ENCODE measurements at places on chromosomes 4 and X.

DNA sequence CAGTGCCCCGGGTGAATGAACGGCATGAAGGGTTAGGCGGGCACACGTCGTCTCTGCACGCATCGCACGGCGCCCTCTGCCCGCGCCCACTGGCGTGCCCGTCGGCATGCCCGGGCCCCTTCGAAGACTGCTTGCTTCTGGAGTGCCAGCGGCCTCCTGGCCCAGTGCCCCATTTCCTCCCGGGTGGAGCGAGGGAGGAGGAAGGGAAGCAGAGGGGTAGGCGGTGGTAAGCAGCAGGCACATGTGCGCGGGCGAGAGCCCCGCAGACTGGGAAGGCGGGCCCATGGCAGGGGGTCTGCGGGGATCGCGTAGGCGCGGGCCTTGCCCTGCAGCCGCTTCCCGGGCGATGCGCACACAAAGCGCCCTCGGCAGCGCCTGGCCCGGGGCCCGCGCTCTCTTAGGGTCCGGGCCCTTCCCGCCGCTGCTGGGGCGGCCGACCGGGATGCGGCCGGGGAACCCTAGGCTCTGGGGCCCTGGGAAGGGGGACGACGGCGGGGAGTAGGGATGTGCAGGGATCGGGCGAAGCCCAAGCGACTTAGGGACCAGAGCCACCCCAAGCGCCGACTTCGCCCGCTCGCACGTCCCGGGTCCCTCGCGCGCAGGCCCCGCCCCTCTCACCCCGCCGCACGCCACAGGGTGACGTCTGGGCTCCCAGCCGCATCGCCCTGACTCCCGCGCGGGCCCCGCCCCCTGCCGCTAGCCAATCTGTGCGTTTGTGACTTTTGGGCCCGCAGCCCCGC is 866 bp upstream of the EMD start:
- DNase-seq: peak; percentile 74

DNA sequence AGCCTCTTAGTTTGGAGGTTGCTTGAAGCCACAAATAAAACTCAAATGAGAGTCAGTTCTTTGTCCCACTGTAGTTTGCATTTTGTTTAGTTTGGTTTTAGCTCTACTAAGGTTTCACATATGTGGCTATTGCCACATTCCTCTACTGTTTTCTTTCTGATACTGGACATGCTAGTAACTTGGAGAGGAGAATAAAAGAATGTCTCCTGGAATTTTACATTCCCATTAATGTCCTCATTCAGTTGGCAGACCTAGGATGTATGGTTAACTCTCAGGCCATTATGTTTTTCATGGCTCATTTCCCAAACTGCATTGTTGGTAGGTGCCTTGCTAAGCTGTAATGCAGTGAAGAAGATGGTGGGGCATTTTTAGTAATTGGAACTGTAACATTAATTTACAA is 29.9 kb downstream of the UPRT start:
- no peak for DNase-seq

DNA sequence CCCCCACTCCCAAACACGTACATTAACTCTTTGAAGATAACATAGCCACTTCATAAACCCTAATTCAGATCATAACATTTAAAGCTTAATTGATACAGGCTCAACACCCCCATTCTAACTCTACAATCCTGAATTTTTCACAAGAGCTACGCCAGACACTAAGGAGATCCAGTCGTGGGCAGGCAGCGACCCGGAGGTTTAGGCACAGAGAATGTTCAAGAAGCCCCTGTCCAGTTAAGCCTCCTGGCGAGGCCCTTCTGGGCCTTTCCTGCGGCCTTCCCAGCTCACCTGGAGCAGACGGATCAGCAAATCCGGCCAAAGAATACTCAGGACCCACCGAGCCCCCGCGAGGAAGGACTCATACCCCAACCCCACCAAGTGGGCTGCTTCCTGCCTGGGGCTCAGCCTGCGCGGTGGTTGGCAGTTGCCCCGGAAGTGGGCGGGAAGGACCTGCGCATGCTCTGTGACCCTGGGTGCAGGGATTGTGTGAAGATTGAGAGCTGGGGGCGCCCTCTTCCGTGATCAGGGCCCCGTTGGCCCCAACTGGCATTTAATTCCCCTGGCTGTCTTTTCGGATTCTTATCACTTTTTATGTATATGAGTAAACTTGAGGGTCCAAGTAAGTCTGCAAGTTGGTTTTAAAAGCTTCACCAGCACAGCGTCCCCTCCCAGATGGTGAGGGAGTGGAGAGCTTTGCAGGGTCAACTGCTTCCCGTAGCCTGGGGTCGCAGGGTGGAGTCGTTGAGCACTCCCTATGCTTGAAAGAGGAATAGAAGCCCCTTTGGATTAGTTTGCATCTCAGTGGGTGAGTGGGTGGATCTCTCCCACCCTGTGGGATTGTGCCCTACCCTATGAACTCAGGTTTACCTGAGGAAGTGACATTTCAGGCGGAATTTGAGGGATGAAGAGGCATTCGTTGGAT is at the start of gene TRIM61:
TRIM61 (minus strand) TSS at position 415 of the 922 bp plus-strand sequence. CDS start 7,655 bp downstream, outside the sequence.
- peak; percentile 23 for DNase-seq

DNA sequence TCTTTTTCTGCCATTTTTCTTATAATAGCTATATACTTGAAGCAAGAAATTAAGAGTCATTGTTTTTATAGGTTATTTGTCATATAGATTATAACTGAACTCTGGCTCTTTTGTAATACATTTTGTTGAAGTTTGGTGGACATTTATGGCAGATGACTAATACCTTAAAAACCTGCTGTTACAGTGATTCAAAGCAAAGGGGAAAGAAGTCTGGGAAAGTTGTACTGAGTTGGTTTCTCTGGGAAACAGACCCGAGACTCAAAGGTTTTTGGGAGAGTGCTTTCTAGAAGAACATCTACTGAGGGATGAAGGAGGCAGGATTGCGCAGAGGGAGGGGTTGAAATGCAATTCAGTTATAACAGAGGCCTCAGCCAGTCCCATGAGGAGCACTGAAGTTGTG is 35.9 kb downstream of the NAP1L5 start:
- DNase-seq: no peak

DNA sequence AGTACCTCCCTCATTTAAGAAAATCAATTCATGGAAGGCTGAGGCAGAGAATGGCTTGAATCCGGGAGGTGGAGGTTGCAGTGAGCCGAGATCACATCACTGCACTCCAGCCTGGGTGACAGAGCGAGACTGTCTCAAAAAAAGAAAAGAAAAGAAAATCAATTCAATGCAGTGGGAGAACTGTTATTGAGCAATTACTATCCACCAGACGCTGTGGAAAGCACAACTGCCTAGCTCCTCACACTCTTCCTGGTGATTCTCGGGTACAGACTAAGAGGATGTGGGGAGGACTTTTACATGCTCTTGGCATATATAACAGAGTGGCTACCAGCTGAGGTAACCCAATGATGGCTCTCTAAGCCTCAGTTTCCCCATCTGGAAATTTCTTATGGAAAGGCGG is 2.7 kb upstream of the TMSB4X start:
- DNase-seq: no peak

GRCh38 chrX:97260679-97261078 is 377.0 kb downstream of the RPA4 start:
- no peak for DNase-seq

DNA sequence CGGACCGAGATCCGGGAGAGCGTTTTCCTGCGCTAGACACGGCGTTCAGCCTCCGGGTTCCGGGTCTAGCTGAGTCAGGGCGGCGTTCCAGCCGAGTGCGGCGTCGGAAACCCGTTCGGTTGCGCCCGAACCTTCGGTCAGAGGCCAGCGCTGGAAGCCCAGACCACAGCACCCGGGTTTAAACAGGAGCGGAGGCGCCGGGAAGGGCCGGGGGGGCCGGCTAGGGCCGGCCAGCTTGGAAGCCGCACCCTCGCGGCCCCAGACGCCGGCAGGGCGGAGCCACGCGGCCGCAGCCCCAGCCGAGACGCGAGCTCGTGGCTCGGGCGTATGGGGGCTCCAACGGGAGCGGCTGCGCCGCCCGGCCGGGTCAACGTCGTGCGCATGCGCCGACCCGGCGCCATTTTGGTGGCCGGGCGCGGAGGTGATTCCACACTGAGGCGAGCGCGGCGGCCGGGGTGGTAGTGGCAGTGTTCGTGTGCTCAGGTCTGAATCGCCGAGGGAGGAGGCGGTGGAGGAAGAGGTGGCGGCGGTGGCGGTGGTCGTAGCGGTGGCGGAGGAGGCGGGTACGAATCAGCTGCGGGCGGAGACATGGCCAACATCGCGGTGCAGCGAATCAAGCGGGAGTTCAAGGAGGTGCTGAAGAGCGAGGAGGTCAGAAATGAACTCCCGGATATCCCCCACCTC is at the start of gene UBE2K:
UBE2K (plus strand) TSS at position 397 of the 684 bp plus-strand sequence; CDS start at position 589, 192 bp downstream.
- peak; percentile 95 for DNase-seq

DNA sequence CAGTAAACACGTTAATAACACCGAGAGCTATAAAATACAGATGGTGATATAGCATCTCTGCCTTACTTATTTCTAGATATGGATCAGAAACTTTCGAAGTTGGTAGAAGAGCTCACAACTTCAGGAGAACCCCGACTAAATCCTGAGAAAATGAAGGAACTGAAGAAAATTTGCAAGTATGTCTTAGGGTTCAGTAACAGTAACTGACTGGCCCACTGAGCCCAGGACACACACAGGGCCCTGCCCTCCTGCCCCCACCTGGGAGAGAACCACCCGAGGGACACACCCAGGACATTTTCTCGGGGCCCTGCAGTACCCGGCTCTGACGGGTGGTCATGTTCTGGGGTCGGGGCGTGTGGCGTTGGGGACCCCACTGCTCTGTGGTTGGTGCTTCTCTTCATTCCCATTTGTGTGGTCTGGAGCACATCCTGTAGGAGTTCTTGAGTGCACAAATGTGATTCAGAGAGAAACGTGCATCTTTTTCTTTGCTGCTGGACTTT is 1.1 kb downstream of the UVSSA start:
- DNase-seq: no peak

DNA sequence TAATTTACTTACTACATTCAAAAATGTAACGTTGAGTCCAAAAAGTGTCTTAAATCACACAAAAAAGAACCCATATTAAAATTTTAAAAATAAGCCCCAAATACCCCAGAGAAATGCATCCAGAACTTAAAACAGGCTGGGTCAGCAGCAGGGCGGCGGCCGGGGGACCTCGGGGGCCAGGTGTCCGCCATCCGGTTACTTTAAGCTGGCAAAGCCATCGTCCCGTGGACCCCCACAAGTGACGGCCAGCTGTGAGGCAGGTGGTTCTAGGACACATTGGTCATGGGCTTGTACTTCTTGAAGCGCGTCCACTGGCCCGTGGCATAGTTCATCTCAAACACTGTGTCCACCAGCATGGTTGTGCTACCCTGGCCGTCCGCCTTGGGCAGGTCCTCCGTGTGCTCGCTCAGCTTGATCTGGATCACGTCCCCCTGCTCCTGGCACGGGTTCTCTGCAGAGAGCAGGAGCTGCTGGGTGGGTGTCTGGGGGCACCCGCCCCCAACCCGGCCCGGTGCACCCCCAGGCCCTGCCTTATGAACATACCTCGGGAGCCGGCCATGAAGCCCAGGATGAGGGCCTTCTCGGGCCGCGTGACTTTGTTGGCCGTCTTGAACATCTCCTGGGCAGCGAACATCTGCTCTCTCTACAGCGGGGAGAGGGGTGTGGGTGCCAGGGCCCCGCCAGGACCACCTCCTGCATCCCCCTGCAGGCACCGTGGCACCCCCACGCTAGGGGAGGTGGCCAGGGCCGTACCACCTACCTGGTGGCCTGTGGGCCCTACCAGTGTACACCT is 25.5 kb downstream of the NELFA start:
- no peak for DNase-seq

- no peak for DNase-seq
Measured at GRCh38 chr4:146490106-146490505, 31.6 kb downstream of the SLC10A7 start.

DNA sequence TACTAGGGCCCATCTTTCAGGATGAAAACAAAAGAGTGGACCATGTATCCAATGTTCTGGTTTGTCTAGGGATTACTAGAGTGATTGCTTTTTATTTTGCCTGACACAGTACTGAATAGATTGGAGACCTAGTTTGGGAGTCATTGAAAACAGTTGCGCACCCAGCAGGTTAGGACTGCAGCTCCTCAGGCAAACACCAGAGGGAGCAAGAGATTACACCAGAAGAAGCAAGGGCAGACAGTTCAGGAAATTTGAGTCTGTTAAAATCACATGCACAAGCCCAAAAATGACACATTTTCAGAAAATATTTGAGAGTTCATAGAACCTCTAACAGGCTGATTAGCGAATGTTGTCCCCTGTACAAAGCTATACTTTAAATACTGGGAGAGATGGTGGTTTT is 55.6 kb downstream of the CYLC1 start:
- DNase-seq: no peak

DNA sequence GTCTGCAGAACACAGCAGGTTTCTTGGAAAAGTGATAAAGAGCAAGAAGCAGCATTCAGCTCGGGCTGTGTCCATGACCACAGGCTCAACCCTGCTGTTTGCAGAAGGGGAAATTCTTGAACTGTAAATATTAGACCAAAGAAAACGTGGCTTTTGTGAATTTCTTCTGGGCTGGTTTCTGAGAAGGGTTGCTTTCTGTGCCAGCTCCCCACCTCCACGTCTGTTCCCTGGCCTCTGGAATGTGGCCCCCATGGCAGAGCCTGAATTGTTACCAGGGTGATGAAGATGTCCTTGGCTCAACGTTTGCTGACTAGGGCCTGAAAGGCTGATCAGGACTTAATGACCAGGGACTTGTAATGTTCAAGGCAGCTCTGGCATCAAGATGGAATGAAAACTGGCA is 116.0 kb downstream of the CPEB2 start:
- DNase-seq: no peak

DNA sequence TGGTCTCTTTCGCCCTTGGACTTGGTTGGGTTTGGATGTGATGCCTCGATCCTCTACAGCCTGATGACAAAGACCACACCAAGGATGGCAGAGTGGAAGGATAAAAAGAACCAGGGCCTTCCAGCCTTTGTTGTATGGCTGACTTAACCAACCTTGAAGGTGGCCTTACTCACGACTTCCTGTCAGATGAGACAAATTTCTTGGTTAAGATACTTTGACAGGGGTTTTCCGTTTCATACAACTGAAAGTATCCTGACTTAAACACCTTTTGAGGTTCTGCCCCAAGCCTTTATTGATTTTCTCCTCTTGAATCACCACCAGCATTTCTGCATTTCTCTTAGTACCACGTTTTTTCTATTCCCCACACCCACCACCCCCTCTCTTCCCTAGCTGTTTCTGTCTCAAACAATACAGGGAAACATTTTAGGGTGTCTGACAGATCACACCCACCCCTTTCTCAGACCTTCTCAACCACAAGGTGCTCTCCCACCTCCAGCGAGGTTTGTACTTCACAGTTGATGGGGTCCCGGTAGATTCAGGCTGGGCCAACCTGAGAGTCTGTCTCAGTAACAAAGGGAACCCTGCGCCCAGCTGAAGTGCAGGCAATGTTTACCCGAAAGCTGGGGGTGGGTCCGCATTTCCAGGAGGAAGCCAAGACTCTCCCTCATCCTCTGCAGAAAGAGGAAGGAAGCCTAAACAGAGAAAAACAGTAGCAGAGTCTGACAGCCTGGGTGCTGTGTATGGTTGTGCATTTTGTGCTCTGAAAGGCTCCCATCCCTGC is 5.0 kb upstream of the TSPAN5 start:
- peak; percentile 27 for DNase-seq

- DNase-seq: no peak
Measured at GRCh38 chr4:75745721-75746199, 21.4 kb downstream of the USO1 start.

Data from stimulated activated effector memory CD8-positive, alpha-beta T cell treated with anti-CD3 and anti-CD28 coated beads, Interleukin-12 subunit alpha, Interleukin-12 subunit beta, amount 100 ng/mL, for 72 hours (primary cell).